ENCODE measurements at places on chromosomes 5 and 9.

GRCh38 chr5:178125253-178125906 lies 5.4 kb upstream of the RMND5B start:
- no peak for DNase-seq

DNA sequence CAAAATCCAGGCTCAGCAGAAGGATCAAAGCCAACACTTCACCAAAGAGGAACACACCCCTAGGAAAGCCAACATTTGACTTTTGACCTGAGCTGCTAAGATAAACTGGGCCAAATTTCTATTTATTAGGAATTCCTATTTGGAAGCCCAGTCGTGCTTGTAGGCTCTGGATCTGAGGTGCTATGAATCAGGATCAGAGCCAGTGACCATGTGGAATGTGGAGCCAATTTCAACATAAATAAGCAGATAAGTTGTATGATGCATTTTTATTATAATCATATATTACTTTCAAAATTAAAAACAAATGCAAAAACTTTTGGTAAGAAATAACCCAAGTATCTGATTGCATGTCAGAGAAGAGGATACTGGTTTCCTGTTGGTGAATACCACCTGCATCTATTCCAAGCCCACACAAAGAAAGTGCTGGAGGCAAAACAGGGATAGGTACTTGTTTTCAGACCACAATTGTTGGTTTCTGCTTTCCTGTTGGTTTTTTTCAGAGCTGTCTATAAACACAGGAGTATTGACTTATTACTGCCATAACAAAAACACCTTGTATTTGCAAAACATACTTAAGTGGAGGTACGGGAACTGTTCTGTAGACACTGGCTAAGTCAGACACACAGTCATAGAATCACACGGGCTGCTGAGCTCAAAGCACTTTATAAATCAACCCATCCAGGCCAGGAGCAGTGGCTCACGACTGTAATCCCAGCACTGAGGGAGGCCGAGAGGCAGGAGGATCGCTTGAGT lies 52.8 kb downstream of the ARL15 start:
- DNase-seq: no peak

DNA sequence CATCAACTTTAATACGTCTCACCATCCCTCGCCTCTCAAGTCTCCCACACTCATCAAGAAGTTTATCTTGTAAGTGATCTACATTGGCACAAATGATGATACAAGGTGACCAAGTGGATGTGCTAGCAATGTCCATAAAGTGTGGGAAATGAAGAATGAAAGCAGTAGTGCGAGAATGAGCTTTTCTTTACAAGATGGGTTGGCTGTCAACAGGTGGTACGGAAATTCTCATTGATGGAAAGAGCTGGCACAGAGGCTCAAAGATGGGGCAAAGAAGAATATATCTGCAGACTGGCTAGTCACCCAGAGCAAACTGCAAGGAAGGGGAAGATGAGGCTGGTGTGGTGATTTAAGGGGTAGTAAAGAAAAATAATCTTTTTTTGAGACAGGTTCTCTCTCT lies 640.8 kb downstream of the MAT2B start:
- no peak for DNase-seq

DNA sequence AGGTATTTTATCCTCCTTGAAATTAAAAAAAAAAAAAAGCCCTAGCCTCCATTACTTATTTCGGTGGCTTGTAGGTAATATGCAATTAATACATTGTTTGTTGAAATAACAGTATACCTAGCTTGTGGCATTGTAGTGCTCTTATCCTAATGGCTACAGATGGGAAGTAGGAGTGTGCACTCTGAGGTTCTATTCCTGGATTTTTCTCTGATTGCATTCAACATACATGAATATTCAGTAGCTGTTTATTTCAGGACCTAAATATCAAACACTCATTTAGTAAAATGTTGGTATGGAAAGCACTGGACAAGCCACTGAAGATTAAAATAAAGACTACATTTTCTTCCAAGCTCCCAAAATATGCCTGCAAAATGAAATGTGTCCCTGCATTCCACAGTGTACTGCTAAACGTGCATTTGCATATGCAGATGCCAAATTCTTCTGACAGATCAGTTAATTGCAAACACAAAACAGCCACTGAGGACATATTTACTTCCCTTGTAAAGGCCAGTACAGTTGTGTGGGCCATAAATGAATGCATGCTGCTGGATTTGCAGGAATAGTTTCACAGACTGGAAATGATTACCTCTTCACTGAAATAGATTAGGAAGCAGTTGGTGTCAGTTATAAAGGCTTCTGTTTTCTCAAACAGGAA lies 826.1 kb downstream of the PRELID2 start:
- DNase-seq: no peak

GRCh38 chr5:6081727-6082210 lies 296.6 kb downstream of the MED10 start:
- DNase-seq: no peak

DNA sequence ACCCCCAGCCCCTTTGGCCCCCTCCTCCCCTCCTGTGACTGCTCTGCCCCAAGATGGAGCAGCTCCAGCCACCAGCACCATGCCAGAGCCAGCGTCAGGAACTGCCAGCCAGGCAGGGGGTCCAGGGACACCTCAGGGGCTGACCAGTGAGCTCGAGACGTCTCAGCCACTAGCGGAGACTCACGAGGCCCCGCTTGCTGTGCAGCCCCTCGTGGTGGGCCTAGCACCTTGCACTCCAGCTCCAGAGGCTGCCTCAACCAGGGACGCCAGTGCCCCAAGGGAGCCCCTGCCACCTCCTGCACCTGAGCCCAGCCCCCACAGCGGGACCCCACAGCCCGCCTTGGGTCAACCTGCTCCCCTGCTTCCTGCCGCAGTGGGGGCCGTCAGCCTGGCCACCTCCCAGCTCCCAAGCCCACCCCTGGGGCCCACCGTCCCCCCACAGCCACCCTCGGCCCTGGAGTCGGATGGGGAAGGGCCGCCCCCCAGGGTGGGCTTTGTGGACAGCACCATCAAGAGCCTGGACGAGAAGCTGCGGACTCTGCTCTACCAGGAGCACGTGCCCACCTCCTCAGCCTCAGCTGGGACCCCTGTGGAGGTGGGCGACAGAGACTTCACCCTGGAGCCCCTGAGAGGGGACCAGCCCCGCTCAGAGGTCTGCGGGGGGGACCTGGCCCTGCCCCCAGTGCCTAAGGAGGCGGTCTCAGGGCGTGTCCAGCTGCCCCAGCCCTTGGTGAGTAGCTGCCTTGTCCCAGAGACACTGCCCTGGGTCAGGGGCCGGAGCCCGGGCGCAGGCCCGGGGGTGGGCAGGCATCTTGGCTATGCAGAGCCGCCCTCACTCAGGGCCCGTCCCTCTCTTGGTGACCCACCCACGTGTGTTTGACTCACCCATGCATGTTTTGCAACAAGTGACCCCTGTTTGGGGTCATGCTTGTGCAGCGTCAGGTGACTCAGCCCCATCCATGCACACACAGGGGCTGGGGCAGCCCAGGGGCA lies 105.2 kb downstream of the WNK2 start:
- no peak for DNase-seq

Measured in activated naive CD4-positive, alpha-beta T cell treated with Interleukin-2 at 50 U/mL for 16 hours (primary cell).